ENCODE measurements at places on chromosomes 12 and 14. TPM values are rescaled to one million over a fixed set of nuclear protein-coding genes. Genes with fewer than 3 reads are reported as not detected.

The CCDC196 gene
- total RNA-seq, result not detected

The LRRC10 gene
- total RNA-seq, result not detected

The AQP6 gene
- 0.32 TPM for total RNA-seq

DNA sequence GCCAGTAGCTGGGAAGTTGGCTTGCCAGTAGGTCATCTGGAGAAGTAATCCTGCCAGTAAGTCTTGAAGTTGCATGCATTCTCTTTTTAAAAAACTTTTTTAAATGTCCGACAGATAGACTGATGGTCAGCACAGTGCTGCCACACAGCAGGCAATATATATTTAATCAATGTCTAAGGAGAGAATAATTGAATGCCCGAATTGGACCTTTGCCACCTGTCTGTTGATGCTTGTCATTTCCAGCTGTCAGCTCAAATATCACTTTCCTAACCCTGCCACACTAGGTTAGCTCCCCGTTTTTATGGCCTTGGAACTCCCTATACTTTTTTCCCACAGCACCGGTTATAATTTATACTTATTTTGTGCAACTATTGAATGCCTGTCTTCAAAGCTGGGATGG is 2.1 kb upstream of the SLC15A4 start:
- no peak for DNase-seq

Data from mucosa of gallbladder (tissue), 1 donor.